ENCODE measurements at places on chromosomes 13 and 19.

DNA sequence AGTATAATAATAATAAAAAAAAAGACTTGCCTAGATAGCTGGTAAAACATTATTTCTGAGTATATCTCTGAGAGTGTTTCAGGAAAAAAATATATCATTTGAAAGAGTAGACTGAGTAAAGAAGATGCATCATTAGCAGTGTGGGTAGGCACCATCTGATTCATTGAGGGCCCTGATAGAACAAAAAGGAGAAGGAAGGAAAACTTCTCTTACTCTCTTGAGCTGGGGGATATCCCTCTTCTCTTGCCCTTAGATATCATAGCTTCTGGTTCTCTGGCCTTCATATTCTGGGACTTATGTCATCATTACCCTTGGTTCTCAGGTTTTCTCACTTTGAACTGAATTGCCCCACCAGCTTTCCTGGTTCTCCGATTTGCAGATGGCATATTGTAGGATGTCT is 177.6 kb upstream of the EDNRB start:
- DNase-seq: no peak

- DNase-seq: peak; percentile 18
Measured at GRCh38 chr13:98839856-98840769, 87.6 kb upstream of the SLC15A1 start.

- DNase-seq: no peak
Measured at GRCh38 chr13:100493418-100493817, 95.2 kb downstream of the GGACT start.

GRCh38 chr13:33272531-33273124 is 12.9 kb downstream of the STARD13 start:
- DNase-seq: no peak

GRCh38 chr13:30750036-30750435 is 14.7 kb downstream of the ALOX5AP start:
- DNase-seq: no peak

- peak; percentile 12 for DNase-seq
Measured at GRCh38 chr19:58154287-58154678, 3.7 kb upstream of the ZNF329 start.
